ENCODE measurements at places on chromosomes 16 and 17. TPM values are rescaled to one million over a fixed set of nuclear protein-coding genes. Genes with fewer than 3 reads are reported as not detected.

Gene RGS9
- 0.97 TPM for total RNA-seq

Gene CACNB1
- 2.3 TPM for total RNA-seq

Gene RNF213
- 227 TPM for total RNA-seq

Gene DNAI2
- not detected for total RNA-seq

Gene CA5A
- total RNA-seq: not detected

Gene ATP5PD
- total RNA-seq: 143 TPM

Gene KRTAP4-3
- not detected for total RNA-seq

Gene EPX
- total RNA-seq: not detected

Gene MYLK3
- 0.50 TPM for total RNA-seq

Gene DNAH17
- total RNA-seq: 0.06 TPM

Gene CIITA
- 0.06 TPM for total RNA-seq

Gene CCL13
- total RNA-seq: not detected

Gene ZNF597
- 2.3 TPM for total RNA-seq

Gene TAC4
- total RNA-seq: not detected

Gene PYDC1
- total RNA-seq: not detected

Gene ALOX12
- not detected for total RNA-seq
